NCI-H1105 (cell line): ENCODE measurements at places on chromosomes 4 and X.
A peak's percentile ranks its signal among the peaks of the same experiment; 100 is the strongest.

GRCh38 chrX:49064303-49064702, 5.5 kb downstream of the CCDC120 start:
- no peak for DNase-seq

GRCh38 chrX:103628386-103629317, at the start of gene TCEAL1:
Gene TCEAL1 (plus strand): TSS chrX:103628975. CDS start chrX:103629917, 942 bp downstream.
- DNase-seq: peak; percentile 52

DNA sequence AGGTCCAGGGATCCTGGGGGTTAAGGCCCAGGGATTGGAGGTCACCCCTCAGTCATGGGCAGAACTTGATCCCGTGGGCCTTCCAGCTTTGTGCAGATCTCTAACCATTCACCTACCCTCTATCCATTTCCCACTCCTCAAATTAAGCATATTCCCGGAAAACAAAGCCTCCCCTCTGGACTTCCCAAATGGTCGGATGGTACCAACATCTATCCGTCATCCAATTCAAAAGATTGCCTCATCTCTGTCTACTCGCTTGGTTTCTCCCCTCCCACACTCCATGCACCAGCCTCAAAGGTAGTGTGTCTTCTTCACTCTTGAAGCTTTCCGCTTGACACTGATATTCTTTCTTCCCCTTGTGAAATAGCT, 473 bp upstream of the BCLAF3 start:
- DNase-seq: no peak

DNA sequence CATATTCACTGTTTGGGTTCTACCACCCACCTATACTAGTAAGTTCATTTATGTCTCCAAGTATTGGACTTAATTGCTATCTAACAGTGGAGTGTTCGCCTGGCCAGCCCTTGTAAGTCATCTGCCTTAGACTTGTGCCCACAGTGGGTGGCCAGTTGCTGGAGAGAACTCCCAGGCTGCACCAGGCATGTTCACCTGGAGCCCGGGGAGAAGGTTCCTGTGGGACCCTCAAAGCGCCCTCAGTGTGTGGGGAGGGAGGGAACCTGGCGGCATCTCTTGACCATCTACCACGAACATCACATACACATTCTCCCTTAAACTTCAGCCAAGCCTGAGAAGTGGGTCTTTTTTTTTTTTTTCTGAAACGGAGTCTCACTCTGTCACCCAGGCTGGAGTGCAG, 138.1 kb downstream of the CPZ start:
- DNase-seq: no peak

- no peak for DNase-seq
These were observed 137.8 kb downstream of the UCHL1 start for GRCh38 chr4:41394481-41394894.

DNA sequence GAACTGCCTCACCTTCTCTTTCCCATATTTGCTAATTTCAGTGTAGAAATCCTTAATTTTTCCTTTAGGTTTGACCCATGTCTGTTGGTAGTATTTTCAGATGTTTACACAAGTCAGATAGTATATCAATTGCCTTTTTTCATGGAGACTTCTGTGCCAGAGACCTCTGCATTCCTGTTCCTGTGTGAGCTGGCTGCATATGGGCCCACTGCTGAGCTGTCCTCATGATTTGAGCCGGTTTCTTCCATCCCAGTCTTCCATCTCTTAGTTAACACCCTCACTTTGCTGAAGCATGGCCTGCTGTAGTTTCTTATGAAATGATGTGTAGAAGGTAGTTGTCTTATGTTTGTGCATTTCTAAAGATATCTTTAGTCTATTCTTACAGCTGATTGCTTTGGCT, 40.0 kb downstream of the CDS1 start:
- DNase-seq: no peak

GRCh38 chr4:95362906-95363558, 185.7 kb downstream of the UNC5C start:
- no peak for DNase-seq
